GM10248 (cell line): ENCODE measurements at places on chromosomes 1 and 21.

DNA sequence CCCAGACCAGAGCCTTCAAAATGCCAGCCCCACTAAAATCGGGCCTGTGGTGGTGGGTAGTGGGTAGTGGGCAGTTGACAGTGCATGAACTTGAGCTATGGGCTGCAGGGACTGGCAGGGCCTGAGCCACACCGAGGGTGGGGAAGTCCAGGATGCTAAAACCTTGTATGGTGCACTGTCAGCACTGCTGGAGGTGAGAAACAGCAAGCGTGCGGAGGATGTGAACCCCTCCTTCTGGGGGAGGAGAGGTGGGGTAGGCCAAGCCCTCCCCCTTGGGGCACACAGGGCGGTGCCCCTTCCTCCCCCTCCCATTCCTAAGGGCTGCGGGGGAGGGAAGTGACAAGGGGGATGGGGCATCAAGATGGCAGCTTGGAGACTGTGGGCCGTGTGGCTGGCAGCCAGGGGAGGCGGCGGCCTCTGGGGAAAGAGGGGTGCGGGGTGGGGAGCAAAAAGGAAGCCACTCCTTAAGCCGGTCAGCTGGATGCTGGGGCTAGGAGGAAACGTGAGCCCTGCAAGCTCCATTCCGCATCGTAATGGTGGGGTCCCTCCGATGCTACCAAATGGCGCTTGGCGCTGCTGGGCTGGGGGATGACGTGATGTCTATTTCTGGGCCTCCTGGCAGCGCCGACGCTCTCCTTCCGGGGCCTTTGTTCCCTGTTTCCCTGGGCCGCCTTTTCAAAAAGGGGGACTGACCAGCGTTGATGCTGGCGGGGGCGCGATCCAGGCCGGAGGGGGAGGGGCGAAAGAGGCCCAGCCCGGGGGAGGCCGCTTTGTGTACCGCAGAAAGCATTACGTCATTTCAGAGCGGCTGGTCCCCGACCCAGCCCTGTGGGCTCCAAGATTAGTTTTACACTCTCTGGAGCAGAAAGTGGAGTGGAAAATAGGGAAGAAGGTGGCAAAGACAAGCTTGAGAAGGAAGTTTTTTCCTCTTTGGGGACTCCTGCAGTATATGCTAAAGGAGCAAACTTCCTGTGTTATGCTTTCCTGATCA, 809 bp downstream of the SYT11 start:
- peak; percentile 79 for DNase-seq

DNA sequence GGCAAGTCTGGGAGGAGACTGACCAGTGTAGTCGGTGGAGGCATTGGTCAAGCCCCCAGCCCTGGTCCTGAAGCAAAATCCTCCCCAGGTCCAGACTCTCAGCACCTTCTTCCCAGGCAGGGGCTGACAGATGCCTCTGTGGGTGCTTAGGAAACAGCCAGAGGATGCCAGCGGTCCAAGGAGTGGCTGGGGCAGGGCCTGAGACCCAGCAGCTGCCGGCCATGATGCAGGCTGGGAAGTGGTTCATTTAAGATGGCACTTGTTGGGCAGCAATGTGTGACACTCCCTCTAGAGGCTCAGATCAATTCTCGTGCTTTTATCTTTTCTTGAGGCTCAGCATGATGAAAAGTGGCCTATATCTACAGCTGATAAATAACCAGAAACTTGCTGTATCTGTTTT, 165.0 kb upstream of the VAMP3 start:
- DNase-seq, result no peak

DNA sequence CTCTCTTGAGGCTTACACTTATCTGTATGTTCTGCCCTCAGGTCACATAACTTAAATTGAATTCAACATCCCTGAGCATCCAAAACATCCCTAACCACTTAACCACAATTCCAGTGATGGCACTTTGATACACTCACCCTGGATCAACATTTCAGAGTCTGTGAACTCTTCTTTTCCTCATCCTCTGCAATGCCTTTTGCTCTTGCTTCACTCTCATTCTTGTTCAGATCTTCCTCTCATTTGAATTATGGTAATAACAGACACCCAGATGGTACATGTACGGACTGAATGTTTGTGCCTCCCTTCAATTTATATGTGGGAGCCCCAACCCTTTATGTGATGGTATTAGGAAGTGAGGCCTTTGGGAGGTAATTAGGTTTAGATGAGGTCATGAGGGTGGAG, 33.4 kb downstream of the PTGER3 start:
- DNase-seq, result no peak

DNA sequence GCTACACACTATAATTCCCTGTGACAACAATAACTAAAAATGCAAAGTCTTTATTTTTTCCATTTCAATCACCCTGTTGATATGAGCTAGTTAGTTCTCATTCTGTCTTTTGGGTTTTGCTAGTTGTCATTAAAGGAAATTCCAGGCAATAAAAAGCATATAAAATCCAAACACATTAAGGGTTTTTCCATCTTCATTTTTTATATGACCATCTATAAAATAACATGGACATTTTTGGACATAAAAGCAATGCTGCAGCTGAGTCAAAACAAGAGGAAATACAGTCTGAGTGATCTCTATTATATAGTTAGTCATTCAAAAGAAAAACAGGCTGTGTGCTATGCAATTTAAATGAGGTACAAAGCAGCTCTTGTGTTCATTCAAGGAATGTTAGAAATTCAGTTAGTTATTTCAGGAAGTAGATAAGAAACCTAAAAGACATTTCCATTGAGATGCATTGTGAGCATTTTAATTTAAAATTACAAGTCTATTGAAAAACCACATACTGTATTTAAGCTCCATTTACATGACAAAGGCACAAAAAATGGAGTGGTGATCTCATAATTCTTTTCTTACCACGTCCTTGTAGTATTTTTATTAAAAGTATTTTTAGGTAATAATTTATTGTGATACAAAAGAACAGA, 67.3 kb upstream of the BCL10 start:
- DNase-seq, result no peak

DNA sequence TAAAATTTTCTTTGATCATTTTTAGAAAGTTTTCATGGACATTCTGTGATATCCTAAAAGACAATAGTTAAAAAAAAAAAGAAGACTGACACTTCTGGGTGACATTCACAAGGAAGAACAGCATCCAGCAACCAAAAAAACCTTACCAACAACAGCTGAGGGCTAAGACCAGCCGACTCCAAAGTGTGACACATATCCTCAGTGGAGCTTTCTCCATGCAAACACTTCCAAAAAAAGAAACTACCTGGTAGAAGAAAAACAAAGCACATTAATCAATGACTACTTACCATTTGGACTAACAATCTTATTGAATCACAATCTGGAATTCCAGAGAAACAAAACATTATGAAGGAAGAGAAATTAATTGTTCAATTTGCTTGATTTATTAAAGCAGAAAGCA, 88.2 kb downstream of the IARS2 start:
- DNase-seq, result no peak

DNA sequence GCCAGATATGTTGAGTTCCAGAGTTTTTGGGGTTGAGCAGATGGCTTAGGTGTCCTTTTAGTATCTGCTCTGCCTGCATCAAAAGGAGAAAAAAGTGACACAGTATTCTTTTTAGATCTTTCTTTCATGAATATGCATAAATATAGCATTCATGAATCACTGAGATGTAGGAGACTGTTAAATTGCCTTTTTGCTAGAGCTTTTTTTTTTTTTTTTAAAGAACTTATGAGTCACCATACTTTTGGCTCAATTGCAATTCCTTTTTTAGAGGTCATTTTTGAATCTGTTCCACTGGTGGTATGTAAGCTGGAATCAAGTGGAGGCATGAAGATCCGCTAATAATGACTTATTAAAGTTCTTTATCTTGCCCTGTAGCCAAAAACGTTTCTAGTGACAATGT, 480.9 kb upstream of the ZRANB2 start:
- DNase-seq, result no peak

DNA sequence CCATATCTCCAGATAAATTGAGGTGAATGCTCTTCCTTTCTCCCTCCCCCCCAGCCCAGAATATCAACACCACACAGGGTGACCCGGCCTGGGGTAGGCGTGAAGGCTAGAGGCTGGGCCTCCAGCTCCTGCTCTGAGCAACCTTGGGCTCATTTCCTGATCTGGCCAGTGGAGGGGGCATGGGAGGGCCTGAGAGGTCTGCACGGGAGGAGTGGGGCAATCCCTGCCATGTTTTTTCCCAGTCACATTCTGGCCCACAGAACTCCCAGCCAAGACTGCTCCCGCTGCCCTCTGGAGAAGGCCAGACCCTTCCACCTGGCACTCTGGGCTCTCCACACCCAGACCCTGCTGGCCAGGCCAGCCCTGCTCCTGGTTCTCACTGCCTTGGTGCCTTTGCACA, 3.9 kb downstream of the CLDN19 start:
- no peak for DNase-seq

DNA sequence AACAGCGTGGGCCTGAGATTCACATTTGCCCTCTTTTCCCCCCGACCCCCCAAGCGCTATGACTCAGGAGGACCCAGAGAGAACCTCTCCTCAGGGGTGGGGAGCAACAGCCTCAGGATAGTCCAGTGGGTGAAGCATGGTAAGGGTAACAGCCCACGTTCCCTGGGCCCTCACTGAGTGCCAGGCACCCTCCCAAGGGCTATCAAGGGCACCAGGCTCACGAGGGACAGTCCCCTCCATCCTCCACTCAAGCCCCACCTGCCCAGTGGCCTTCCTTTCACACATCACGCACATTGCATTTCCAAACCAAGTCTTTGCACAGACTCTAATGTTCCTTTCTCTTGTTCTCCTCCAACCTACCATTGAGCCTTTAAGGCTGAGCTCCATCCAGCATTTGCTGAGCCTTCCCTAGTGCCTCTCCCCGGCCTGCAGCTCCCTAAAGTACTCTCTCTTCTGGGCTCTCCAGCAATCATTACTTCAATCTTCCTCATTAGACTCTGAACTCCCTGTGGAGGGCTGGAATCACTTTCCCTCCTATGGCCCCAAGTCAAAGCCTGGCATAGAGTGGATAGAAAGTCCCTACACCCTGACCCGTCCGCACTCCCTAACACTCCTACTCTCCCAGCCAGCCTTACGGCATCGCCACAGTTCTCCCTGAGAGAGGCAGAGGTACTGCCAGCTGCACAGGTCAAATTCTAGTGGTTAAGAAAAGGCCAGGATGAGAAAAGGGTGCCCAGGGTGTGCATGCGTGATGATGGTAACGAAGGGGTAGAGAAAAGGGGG, 1.0 kb downstream of the AKR7A2 start:
- peak; percentile 21 for DNase-seq

- no peak for DNase-seq
Observed at GRCh38 chr1:36913016-36913415, 121.3 kb downstream of the GRIK3 start.

- DNase-seq, result no peak
Observed at GRCh38 chr1:190144650-190145049, 333.0 kb downstream of the BRINP3 start.

GRCh38 chr21:38787461-38788274, 18.1 kb upstream of the ETS2 start:
- peak; percentile 34 for DNase-seq

GRCh38 chr1:102434421-102434820, 437.7 kb upstream of the OLFM3 start:
- DNase-seq, result no peak

GRCh38 chr1:163320891-163321290, 863 bp upstream of the NUF2 start:
- DNase-seq, result no peak

GRCh38 chr21:33265664-33266049, 510 bp upstream of the IL10RB start:
- peak; percentile 63 for DNase-seq

DNA sequence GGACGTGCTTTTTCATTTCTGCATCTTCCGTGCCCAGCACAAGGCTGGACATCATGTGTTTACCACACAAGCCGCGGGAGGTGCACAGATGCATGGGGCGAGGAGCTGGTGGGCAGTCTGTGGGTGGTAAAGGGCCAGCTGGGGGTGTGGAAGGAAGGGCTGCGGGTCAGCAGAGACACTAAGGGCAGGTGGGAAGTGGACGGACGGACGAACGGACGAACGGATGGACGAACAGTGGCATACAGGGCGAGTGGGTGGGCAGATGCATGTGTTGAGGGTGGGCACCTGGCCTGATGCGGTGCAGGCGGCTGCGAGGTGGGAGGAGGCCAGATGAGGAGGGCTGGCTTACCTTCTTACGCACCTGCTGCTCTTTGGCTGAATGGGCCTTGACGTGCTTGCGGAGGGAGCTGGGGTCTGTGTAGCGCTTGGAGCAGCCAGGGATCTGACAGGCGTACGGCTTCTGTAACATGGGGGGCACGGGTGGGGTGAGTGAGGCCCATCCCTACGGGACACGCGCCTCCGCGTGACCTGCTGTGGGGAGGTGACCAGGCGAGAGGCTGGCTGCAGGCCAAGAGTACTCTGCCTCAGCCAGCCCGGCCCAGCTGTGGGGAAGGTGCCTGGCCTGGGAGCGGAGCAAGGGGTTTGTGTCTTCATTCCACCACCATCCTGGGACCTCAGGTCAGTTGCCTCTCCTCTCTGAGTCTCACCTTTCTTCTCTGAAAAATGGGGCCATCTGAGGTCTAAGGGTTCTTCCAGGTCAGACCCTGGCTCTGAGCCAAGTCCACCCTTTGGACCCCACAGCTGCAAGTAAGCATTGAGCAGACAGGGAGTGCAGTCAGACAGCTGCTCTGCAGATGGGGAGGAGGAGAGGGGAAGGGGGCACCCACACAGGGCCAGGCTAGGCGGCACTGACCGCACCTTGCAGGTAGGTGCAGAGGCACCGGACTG, 65.5 kb downstream of the DMRTB1 start:
- DNase-seq, result no peak

DNA sequence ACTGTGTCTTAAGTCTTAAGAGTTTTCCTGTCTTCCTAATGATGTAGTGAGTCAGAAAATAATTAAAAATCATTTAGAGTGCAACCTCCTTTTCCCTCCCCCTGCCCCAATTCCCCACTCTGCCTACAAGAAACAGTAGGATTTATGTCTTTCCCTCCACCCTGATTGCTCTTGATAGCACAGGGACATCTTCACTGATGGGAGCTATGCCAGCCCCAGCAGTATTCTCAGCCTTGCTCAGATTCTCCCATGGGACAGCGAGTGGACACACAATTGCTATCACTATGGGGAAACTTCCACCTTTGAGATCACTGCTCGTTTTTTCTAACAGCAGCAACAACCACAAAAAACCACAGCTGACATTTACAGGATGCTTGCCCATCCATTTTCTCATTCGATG, 216.6 kb upstream of the PLXNA2 start:
- no peak for DNase-seq

DNA sequence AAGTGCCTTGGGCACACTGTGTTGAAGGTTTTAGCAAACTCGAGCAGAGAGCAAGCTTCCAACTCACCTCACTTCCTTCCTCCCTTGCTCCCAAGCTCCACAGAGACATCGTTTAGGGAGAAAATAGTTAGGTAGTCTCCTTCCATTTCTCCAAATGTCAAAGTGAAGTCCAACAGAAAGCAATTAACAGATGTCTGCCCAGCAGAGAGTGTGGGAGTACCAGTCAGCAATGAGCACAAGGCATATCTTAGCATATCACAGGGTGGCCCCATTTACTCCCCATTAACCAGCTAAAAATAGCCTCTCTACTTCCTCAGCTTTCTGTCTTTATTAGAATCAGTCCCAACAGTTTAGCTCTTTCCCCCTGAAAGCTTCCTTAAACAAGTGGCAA, 334.2 kb upstream of the CAMK1G start:
- DNase-seq, result no peak
